ENCODE measurements at places on chromosomes 11 and 22.

GRCh38 chr11:100419518-100419917 lies 267.6 kb upstream of the ARHGAP42 start:
- no peak overlapping the region for H3K27ac ChIP-seq
- H3K27me3 ChIP-seq = no peaks in the 10 kb centered on the region
- no peaks in the 10 kb centered on the region for H3K36me3 ChIP-seq
- H3K4me1 ChIP-seq = no peaks in the 10 kb centered on the region

DNA sequence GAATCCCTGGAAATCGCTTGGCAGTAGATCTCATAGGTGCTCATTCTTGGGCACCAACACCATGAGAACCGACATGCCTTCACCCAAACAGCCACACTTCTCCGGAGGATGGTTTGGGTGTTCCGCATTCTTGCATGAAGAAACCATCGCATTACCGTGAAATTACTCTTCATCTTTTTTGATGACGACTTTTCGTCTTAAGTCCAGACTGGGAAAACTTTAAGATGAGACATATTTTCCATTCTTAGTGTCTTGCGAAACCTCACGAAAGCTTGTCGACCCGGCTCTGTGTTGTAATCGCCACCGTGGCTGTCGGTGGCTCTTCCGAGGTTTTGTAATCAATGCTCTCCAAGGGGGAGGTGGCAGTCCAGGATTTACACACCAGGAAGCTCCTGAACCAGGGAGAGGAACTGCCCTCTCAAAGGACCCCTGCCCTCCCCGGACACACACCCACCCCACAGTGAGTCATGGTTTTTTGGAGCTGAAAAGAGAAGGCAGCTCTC lies 1.7 kb downstream of the TOM1 start:
- H3K4me3 ChIP-seq = peak overlapping the region; percentile 89
- no peak for DNase-seq
- H3K4me1 ChIP-seq = peaks cover 33% of the 10 kb centered on the region
- peak overlapping the region; percentile 97 for H3K27ac ChIP-seq
- no peaks in the 10 kb centered on the region for H3K36me3 ChIP-seq

- peak overlapping the region; percentile 63 for H3K27ac ChIP-seq
- H3K4me1 ChIP-seq = peaks cover 98% of the 10 kb centered on the region
- H3K36me3 ChIP-seq = no peaks in the 10 kb centered on the region
- DNase-seq = no peak
- peak overlapping the region; percentile 5 for H3K4me3 ChIP-seq
- H3K27me3 ChIP-seq = no peaks in the 10 kb centered on the region
Observed at GRCh38 chr11:67271541-67272284, 5.4 kb downstream of the GRK2 start.

DNA sequence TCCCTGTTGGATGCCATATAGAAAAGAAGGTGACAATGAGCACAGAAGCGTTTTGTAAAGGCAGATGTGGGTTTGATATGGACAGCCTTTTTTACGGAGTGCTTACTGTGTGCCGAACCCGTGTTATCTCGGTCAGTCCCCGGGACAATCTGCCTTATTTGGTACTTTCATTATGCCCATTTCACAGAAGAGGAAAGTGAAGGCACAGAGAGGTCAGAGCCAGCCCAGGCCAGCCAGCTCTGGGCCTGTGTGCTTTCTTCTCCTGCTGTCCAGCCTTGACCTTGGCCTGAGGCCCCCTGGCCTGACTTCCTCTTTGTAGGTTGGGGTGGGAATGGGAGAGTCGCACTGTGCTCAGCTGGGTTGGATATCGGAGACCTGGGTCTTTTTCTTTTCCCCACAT lies 628 bp upstream of the CRYBB1 start:
- DNase-seq = no peak
- H3K27me3 ChIP-seq = peaks cover 5% of the 10 kb centered on the region
- no peak overlapping the region for H3K27ac ChIP-seq
- H3K4me3 ChIP-seq = no peak overlapping the region
- H3K36me3 ChIP-seq = no peaks in the 10 kb centered on the region

DNA sequence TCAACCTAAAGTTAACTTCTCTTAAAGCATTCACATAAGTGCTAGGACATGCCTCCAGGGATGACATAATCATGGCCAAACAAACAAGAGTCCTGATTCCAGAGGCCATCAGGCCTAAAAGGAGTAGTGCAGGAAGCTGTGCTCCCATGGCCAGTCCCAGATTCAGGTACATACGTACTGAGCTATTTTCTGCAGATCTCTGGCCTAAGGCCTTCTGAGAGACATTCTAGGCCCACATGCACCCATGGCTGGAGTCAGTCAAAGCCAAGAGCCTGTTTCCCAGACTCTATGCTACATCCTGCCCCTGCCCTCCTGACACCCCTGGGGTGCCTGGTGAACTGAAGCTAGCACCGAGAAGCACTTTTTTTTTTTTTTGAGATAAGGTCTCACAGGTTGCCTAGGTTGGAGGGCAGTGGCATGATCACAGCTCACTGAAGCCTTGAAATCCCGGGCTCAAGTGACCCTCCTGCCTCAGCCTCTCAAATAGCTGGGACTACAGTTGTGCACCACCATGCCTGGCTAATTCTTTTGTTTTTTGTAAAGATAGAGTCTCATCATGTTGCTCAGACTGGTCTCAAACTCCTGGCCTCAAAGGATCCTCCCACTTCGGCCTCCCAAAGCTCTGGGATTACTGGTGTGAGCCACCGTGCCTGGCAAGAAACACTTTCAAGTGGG lies 553 bp downstream of the CD3D start:
- no peaks in the 10 kb centered on the region for H3K4me1 ChIP-seq
- no peaks in the 10 kb centered on the region for H3K36me3 ChIP-seq
- H3K4me3 ChIP-seq = no peak overlapping the region
- peaks cover 7% of the 10 kb centered on the region for H3K27me3 ChIP-seq

- no peaks in the 10 kb centered on the region for H3K4me1 ChIP-seq
- H3K4me3 ChIP-seq = no peak overlapping the region
- H3K27ac ChIP-seq = no peak overlapping the region
- H3K27me3 ChIP-seq = no peaks in the 10 kb centered on the region
Observed at GRCh38 chr11:36532941-36533601, 23.0 kb upstream of the TRAF6 start.
